ENCODE measurements at places on chromosomes 2 and 18.

- DNase-seq: no peak
Measured at GRCh38 chr2:141929331-141930252, 201.2 kb downstream of the LRP1B start.

DNA sequence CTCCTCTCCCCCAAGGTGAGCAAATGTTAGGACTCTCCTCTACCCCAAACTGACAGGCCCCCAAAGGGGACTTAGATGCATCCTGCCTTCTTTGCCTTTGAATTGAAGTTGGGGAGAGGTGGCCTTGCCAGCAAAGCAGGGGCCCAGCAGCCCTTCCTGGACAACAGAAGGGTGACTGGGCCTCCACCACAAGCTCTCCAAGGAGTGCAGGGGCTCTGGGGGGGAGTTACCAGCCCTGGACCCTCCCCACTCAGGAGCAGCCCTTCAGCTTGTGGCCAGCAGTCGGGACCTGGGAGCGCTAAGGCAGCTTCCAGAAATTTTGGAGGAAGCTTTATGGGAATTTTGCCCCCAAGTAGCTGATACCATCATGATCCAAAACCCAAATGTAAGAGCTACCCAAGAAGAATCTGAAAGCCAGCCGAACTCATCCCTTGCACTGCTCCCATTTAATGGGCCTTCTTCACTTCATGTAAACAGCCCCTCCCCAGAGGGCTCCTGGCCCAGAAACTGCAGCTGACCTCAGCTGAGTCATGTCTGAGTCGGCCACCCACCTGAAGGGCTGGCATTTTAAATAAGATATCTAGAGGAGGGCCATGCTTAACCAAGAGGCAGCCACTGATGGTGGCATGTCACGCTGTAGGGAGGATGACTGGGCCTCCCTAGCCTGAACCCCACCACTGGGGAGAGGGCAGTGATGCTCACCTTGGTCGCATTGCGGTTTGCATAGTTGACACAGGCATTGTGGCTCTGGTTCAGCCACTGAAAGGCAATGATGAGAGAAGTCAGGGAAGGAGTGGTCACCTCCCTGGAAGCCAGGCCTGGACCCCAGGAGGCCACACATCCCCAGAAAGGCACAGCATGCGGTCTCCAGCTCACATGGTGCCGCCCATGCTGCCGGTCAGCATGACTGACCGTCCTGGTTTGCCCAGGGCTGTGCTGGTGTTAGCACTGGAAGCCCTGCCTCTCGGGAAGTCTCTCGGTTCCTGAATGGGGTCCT, 71.5 kb downstream of the SFXN5 start:
- no peak for DNase-seq

DNA sequence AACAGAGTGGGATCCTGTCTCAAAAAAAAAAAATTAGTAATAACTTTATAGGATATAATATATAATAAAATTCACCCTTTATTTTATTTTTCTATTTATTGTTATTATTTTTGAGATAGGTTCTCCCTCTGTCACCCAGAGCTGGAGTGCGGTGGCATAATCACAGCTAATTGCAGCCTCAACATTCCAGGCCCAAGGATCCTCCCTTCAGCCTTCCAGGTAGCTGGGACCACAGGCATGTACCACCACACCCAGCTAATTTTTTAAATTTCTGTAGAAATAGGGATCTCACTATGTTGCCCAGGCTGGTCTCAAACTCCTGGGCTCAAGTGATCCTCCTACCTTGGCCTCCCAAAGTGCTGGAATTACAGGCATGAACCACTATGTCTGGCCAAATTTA, 958 bp downstream of the C2orf92 start:
- no peak for DNase-seq

DNA sequence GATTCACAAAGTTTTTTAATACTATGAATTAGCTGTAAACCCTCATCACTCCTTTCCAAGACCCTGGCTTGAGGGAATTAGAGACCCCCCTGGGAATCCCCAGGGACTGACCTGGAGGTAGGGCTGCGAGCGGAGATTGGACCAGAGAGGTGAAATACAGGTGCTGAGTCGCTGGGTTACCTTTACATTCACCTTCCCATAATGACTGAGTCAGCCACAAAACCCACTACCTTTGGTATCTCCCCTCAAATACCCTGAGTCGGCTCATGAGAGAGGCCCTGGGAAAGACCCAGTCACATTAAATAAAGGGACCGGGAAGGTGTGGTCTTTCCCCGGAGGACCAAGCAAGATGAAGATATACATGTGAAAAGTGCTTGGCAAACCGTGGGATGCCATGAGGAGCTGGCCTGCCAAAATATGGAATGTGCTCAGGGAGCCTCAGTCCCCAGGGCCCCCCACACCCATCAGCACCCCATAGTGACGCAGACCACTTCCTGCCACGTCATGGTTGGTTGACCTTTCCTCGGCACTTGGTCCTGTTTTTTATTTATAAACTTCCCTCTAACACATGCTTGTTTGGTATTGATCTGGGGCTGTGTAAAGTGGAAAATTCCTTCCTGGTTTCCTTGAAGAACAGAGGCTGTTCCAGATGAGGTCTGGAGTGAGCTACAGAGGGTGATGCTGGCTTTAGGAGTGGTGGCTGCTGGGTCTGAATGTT, 51.4 kb downstream of the IL1RL2 start:
- DNase-seq: no peak

GRCh38 chr2:76444732-76445131, 734.0 kb upstream of the GCFC2 start:
- DNase-seq: no peak

DNA sequence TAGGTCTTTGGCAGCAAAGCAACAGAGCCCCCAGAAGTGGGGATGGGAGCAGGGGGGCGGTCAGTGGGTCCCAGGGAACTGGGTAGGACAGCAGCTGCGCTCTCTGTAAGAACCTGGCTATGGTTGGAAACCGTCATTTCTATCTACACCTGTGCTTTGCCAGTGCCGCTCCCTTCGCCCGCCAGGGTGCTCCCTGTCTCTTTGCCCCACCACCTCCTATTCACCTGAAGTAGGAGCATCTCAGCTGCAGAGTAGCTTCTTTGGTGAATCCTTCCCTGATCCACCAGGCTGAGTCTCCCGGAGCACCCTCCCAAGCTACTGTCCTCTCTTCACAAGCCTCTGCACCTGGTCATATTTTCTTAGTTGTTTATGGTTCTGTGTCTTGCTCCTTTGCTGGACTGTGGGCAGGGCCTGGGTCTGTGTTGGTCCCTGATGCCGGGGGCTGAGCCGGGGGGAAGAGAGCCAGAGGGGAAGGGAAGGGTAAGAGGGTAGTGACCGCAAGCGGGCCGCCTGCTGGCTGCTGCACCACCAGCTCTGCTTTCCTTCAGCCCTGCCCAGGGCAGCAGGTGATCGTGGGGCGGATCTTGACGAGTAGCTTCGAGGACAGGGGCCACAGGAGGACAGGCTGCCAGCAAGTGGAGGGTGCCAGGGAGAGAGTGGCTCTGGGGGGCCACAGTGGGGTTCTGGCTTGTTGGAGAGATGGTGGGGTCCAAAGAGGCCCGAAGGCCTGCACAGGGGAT, 45.2 kb downstream of the INPP5D start:
- no peak for DNase-seq

GRCh38 chr2:237942513-237942899, 24.3 kb upstream of the UBE2F start:
- peak; percentile 56 for DNase-seq

DNA sequence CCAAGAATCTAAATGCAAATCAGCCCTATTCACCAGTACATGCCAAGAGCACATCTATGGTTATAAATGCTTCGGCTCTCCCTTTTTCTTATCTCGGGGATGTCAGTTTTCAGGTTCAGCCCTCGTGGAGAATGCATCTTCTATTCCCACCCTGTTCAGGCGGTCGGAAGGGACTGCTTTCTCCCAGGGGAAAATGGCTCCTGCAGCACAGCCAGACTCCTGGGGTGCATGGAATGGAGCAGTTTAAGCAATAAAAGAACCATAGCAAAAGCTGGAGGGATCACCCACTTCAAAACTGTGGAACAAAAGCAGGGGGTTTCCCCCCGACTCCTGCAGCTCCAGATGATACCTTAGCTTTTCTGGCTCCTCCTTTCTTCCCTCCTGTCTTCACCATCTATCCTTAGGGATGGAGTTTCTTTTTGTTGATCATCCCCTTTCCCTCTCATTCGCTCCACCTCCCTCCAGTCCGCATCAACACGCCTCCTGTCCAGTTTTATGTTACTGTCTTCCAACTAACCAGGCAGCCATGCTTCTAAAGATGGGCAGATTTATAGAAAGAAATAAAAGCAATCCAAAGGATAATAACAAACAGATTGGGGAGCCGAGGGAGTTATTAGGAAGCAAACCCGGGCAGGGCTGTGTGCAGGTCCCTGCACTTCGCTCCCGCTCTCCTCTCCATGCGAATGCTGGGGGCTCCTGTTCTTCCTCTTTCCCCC, 356.2 kb upstream of the SMIM21 start:
- DNase-seq: no peak

- no peak for DNase-seq
Measured at GRCh38 chr2:7819850-7820249, 862.0 kb upstream of the ID2 start.

DNA sequence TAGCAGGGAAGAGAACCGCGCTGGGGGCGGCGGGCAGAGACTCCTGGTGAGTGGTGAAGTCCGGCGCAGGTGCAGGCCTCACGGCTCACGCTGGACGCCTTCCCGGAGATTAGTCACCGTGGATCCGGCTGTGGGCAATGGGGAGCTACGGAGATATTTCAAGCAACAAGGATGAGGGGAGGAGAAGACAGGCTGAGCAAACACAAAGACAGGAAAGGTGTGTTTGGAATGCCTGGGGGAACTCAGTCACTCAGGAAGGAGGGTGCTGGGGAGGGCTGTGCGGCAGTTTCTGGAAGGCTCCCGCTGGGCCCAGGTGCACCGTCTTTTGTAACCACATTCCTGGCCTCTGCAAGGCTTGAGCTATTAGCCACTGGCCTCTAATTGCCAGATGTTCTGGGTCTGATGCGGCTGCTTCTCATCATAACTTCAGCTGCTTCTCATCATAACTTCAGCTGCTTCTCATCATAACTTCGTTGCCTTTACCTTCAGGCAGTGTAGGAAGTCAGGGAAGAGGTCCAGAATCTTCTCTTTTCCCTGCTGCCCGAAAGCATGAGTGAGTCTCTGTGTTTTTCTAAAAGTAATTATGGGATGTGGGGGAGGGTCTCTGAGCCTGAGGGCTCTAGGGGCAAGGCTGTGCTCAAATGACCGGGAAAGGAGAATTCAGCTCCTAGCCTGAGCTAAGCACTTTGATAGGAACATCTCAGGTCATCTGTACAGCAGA, 118.9 kb downstream of the PXDN start:
- DNase-seq: no peak

- DNase-seq: no peak
Measured at GRCh38 chr2:131394147-131394931, 30.4 kb upstream of the RAB6D start.

GRCh38 chr2:157827377-157827776, 48.8 kb downstream of the ACVR1 start:
- no peak for DNase-seq

- DNase-seq: peak; percentile 55
Measured at GRCh38 chr2:43818761-43819160, 19.9 kb downstream of the ABCG5 start.

GRCh38 chr18:39188278-39188677, 1622.7 kb upstream of the CELF4 start:
- DNase-seq: no peak

DNA sequence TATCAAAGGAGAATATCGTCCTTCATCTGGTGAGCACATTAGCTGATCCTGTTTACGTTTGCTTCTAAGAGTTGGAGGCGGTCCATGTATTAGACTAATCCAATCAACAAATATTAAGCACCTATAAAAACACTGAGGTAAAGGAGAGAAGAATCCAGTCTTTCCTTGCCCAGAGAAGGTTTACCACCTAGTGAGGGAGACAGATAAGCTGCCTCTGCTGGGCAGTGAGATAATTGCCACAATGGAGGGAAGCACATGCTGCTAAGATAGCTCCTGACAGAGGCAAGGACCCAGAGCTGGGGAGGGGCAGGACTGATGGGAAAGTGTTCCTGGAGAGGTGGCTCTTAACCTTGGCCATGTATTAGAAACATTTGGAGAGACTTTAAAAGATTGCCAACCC, 36.7 kb upstream of the ST8SIA5 start:
- no peak for DNase-seq

DNA sequence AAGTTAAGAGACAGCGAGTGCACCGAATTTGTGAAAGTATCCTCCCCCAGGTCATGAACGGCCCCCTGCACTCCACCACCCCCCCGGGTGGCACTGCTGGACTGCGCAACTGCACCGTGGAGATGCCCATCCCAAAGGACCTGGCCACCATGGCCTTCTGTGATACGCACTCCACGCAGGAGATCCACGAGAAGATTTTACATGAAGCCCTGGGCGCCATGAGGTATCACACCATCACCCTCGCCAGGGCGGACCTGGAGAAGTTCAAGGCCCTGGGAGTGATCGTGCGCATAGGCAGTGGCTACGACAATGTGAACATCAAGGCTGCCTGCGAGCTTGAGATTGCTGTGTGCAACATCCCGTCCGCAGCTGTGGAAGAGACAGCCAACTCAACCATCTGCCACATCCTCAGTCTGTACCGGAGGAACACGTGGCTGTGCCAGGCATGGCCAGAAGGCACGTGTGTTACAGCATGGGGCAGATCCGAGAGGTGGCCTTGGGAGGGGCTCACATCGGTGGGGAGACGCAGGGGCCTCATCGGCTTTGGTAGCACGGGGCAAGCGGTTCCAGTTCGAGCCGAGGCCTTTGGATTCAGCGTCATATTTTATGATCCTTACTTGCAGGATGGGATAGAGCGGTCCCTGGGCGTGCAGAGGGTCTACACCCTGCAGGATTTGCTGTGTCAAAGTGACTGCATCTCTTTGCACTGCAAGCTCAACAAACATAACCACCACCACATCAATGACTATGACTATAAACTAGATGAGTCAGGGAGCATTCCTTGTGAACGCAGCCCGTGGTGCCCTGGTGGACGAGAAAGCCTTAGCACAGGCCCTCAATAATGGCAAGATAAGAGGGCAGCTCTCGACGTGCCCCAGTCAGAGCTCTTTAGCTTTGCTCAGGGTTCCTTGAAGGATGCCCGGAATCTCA, 290.8 kb upstream of the MC4R start:
- no peak for DNase-seq

DNA sequence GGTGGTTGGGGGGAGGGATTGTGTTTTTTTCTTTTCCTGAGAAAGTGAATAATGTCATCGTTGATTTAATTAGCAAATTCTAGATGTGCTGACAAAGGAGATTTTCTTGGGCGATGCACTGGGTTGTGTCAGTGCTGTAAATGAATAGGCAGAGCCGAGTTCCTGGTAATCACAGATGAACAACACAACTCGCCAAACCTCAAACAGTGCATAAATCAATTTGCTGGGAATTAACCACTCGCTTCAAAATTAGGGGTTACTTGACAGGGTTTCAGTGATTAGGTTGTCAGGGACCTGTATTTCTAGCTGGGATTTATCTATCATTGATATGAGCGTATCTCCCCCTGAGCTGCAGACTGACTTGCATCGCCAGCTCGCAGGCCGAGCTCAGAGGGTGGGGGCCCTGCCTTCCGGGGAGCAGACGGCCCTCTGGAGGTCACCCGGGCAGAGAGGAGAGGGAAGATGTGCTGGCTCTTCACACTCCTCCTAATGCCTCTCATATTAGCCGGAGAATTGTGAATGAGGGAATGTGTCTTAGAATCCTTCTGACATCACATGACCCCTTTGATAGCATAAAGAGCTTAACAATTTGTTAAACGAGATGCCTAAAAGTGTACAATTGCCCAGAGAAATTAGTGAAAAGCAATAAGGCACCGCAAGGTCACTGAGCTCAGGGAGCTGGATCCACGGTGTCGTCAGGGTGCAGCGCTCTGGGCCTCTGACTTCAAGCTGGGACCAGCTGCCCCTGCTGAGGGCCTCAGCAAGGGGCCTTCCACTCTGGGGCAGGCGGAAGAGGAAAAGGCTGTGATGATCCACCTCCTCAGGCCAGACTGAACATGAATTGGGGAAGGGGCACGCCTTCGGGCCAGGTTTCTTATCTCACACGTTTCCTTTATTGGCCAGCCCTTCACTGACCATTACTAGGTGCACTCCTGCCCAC, 48.9 kb downstream of the SMIM21 start:
- DNase-seq: no peak

Data from KBM-7 (cell line).